ENCODE measurements at places on chromosomes 7 and 10. TPM values are rescaled to one million over a fixed set of nuclear protein-coding genes. Genes with fewer than 3 reads are reported as not detected.

DNA sequence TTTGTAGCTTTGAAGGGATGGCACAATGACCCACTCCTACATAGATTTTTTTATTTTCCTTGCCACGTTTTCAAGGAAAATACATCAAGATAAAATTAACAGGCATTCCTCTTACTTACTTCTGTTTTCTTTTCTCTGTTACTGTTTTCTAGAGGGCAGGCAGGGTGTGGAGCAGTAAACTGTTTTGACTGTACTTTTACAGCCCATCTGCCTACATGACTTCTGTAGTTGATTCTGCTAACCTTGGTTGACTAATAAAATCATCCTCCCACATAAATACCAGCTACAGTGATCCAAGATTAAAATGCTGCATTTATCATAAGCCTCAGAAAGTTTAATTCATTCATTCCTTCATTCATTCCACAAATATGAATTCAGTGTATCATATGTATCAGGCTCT, 158.5 kb downstream of the TRIL start:
- H3K4me1 ChIP-seq, result no peaks in the 10 kb centered on the region
- no peak overlapping the region for H3K4me3 ChIP-seq
- no peak for DNase-seq
- H3K36me3 ChIP-seq, result no peaks in the 10 kb centered on the region

DNA sequence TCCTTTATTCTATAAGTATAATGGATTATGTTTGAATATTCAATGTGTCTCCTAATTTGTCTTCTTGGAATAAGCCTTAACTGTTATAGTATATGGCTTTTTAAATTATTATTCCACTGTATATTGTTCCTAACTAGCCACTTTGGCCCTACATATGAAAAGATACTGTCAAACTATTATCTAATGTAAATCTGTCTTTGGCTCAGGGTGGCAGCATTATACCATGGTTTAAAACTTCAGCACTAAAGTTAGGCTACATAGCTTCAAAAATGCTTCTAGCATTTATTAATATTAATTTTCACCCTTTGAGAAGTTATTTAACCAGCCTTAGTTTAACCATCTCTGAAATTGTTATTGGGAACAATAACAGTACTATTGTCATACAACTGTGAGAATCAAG, 543.1 kb upstream of the MBL2 start:
- no peaks in the 10 kb centered on the region for H3K36me3 ChIP-seq
- no peak overlapping the region for H3K4me3 ChIP-seq
- H3K27me3 ChIP-seq, result no peaks in the 10 kb centered on the region
- no peak overlapping the region for H3K27ac ChIP-seq
- DNase-seq, result no peak

Gene PDE6C
- total RNA-seq, result not detected

Gene ZNF775
- 3.1 TPM for total RNA-seq

Gene SNX10
- total RNA-seq, result 14.0 TPM
